ENCODE measurements at places on chromosomes 12 and 14.

GRCh38 chr14:32028599-32028998 is 48.5 kb upstream of the ARHGAP5 start:
- no peaks in the 10 kb centered on the region for H3K36me3 ChIP-seq
- H3K4me1 ChIP-seq, result no peaks in the 10 kb centered on the region
- H3K27ac ChIP-seq, result no peak overlapping the region

- H3K27me3 ChIP-seq, result no peaks in the 10 kb centered on the region
- no peak for DNase-seq
- H3K4me3 ChIP-seq, result no peak overlapping the region
- no peak overlapping the region for H3K27ac ChIP-seq
- H3K4me1 ChIP-seq, result no peaks in the 10 kb centered on the region
- H3K36me3 ChIP-seq, result no peaks in the 10 kb centered on the region
Observed at GRCh38 chr12:14880890-14881453, 4.7 kb downstream of the MGP start.

DNA sequence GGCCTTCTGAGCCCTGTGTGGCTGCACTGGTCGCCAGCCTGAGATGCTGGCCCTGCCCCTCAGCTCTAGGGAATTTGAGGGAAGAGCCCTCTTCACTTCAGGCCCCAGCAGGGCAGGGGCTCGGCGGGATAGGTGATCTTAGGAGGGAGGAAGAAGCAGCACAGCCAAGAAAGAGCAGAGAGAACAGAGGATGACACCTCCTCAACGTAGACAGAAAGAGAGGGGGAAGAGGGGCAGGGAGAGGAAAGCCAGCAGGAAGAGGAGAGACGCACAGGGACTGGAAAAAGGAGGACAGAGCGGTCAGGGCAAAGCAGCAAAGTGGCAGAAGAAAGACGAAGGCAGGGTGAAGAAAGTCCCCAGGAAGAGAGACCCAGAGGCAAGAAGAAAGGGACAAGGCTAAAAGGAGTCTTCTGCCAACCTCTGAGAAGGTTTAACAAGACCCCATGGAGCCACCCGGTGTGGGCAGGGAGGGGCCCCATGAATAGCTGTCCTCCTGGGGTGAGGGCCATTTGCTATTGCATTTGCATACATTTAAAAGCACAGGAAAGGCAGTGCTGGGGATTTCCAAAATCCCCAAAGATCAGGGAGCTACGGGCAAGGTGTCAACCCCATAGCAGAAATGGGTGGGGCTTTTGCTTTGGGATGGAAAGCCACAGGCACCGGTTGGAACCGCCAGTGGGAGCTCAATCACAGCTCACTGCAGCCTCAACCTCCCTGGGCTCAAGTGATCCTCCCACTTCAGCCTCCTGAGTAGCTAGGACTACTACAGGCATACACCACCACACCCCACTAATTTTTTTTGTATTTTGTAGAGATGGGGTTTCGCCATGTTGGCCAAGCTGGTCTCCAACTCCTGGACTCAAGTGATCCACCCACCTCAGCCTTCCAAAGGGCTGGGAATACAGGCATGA is 22.7 kb downstream of the CMKLR1 start:
- no peak for DNase-seq
- H3K27ac ChIP-seq, result no peak overlapping the region
- no peaks in the 10 kb centered on the region for H3K36me3 ChIP-seq
- no peak overlapping the region for H3K4me3 ChIP-seq
- H3K27me3 ChIP-seq, result no peaks in the 10 kb centered on the region
- peaks cover 85% of the 10 kb centered on the region for H3K4me1 ChIP-seq

GRCh38 chr14:77186911-77187648 is 5.5 kb downstream of the TMEM63C start:
- H3K27ac ChIP-seq, result no peak overlapping the region
- peak; percentile 41 for DNase-seq
- no peaks in the 10 kb centered on the region for H3K4me1 ChIP-seq
- no peaks in the 10 kb centered on the region for H3K36me3 ChIP-seq

- no peak for DNase-seq
Observed at GRCh38 chr14:92340071-92340470, 17.1 kb downstream of the SLC24A4 start.

GRCh38 chr12:116656306-116656705 is 81.6 kb downstream of the SPRING1 start:
- H3K4me3 ChIP-seq, result no peak overlapping the region
- DNase-seq, result no peak
- H3K27ac ChIP-seq, result no peak overlapping the region
- no peaks in the 10 kb centered on the region for H3K27me3 ChIP-seq

- peaks cover 43% of the 10 kb centered on the region for H3K4me1 ChIP-seq
- no peaks in the 10 kb centered on the region for H3K36me3 ChIP-seq
- H3K27me3 ChIP-seq, result no peaks in the 10 kb centered on the region
Observed at GRCh38 chr12:62259631-62259992, 592 bp upstream of the USP15 start.

DNA sequence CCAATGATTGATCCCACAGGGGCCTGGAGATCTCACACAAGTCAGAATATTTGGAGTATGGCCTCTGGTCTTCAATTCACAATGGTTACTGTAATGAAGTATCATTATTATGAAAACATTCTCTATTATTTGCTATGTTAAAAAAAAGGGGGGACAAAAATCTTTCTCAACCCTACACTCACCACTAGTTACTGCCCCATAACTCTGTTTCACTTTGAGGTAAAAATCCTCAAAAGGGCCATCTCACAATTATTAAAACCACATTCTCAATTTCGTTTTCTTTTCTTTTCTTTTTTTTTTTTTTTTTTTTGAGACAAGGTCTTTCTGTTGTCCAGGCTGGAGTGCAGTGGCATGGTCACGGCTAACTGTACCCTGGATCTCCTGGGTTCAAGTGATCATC is 59.6 kb upstream of the KCNC2 start:
- no peak for DNase-seq
- H3K27ac ChIP-seq, result no peak overlapping the region
- no peaks in the 10 kb centered on the region for H3K36me3 ChIP-seq
- H3K4me3 ChIP-seq, result no peak overlapping the region
- no peaks in the 10 kb centered on the region for H3K4me1 ChIP-seq
- H3K27me3 ChIP-seq, result no peaks in the 10 kb centered on the region

- no peak overlapping the region for H3K4me3 ChIP-seq
- H3K27ac ChIP-seq, result no peak overlapping the region
- H3K27me3 ChIP-seq, result no peaks in the 10 kb centered on the region
- H3K36me3 ChIP-seq, result peaks cover 5% of the 10 kb centered on the region
Observed at GRCh38 chr12:117000316-117000715, 89.6 kb downstream of the FBXW8 start.

DNA sequence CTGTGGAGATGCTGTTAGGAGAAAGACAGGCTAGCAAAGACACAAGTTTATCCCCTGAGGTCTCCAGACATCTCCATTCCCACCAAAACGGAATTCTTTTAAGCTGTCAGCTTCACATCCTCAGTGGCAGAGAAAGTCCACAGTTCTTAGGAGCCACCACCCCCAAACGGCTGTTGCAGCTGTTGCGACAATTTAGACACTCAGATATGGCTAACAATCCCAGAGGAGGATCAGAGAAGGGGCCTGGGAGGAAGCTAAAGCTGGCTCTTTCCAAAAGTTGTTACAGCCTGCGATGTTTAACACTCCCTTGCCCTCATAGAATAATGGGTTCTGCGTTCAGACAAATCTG is 1.9 kb upstream of the ATP5MC2 start:
- H3K36me3 ChIP-seq, result peaks cover 7% of the 10 kb centered on the region
- DNase-seq, result no peak
- peaks cover 12% of the 10 kb centered on the region for H3K4me1 ChIP-seq
- peak overlapping the region; percentile 96 for H3K27ac ChIP-seq

DNA sequence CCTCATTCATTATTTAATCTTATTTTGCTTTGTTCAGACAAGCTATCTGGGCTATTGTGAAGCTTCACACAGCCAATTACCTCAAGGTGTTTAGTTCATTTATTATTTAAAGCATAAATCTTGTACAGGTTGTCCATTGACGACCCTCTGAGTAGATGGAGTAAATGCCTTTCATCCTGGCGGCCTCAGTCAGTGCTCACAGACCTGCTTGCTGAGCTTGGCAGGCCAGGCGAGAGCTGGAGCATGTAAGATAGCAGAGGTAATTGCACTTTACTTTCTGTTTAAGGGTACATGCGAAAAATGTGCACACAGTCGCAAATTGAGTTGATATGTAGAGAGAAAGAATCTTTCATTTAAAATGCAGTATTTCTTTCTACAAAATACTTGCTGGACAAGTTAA is 224.4 kb downstream of the NPAS3 start:
- DNase-seq, result no peak
- no peak overlapping the region for H3K4me3 ChIP-seq
- no peaks in the 10 kb centered on the region for H3K4me1 ChIP-seq

DNA sequence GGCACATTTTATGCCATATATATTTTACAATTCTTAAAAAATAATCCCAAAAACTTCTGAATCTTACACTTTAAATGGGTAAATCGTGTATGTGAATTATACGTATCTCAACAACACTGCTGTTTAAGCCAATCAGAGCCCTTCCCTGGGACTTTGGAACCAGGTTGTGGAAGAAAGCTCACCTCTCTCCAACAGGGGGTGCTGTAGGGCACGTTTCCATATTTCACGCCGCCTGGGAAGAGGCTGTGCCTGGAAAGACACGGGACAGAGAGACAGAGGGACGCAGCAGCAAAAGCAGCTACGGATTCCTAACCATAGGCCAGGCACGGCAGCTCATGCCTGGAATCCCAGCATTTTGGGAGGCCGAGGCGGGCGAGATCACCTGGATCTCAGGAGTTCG is 29.4 kb upstream of the FBRSL1 start:
- H3K4me1 ChIP-seq, result no peaks in the 10 kb centered on the region
- H3K36me3 ChIP-seq, result no peaks in the 10 kb centered on the region
- peak; percentile 5 for DNase-seq
- H3K4me3 ChIP-seq, result no peak overlapping the region

GRCh38 chr12:29155079-29155478 is 6.0 kb downstream of the FAR2 start:
- H3K36me3 ChIP-seq, result no peaks in the 10 kb centered on the region
- no peak overlapping the region for H3K27ac ChIP-seq
- no peak for DNase-seq
- H3K27me3 ChIP-seq, result no peaks in the 10 kb centered on the region
- H3K4me1 ChIP-seq, result no peaks in the 10 kb centered on the region
- H3K4me3 ChIP-seq, result no peak overlapping the region

GRCh38 chr14:46985529-46986380 is 334.2 kb upstream of the RPL10L start:
- H3K27ac ChIP-seq, result no peak overlapping the region
- H3K27me3 ChIP-seq, result no peaks in the 10 kb centered on the region
- H3K4me3 ChIP-seq, result no peak overlapping the region
- no peaks in the 10 kb centered on the region for H3K36me3 ChIP-seq
- DNase-seq, result no peak

DNA sequence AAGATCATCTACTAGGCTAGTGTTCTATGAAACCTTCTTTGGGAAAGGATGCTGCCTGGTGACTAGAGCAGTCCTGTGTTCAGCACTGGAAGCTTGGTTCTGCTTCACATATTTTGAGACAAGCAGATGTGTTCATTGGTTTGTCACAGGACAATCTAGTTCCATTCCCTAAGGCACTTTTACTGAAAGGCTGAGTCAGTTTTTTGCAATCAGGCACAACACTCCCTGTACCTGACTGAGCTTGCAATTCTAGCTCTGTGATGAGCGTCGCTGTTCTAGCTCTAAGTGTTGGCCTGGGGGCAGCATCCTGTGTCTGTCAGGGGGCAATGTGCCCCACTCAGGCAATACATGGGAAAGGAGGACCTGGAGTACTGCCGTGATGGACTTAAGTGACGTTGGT is 144.4 kb downstream of the CAND1 start:
- no peak overlapping the region for H3K4me3 ChIP-seq
- H3K4me1 ChIP-seq, result peaks cover 13% of the 10 kb centered on the region
- no peaks in the 10 kb centered on the region for H3K36me3 ChIP-seq
- no peaks in the 10 kb centered on the region for H3K27me3 ChIP-seq
- no peak for DNase-seq
- H3K27ac ChIP-seq, result no peak overlapping the region

DNA sequence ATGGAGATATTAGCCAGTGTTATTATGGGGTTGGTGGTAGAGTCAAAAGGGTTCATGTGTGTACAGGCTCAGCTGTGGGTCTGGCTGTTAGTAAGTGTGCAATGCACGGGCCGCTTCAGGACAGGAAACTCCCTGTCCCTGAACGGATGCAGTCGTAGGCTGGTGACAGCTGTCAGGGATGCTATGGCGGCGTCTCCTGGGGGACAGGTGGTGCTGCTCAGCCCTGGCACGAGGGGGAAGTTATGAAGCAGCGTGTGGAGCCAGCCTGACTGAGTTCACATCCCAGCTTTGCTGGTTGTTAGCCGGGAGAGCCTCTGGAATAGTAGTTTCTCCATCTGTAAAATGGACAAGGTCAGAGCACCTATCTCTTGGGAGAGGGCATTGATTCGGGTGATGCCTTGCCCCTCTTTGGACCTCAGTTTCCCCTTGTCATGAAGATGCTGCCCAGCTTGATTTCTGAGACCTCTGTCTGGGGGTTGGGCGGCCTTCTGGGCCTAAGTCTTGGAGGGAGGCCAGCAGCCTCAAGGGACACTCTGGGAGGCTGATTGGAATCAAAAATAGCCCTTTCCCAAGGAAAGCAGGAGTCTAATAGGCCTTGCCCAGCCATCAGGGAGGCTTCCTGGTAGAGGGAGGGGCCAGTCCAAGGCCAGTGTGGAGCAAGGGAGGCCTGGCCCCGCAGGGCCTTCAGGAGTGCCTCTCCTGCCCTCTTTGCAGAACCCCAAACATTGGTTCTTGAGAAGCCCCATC is 7.1 kb downstream of the ASB2 start:
- no peaks in the 10 kb centered on the region for H3K27me3 ChIP-seq
- peak overlapping the region; percentile 26 for H3K27ac ChIP-seq
- H3K36me3 ChIP-seq, result no peaks in the 10 kb centered on the region

GRCh38 chr12:19039515-19039914 is 90.0 kb upstream of the PLEKHA5 start:
- peaks cover 14% of the 10 kb centered on the region for H3K4me1 ChIP-seq
- no peaks in the 10 kb centered on the region for H3K27me3 ChIP-seq
- DNase-seq, result no peak
- peak overlapping the region; percentile 81 for H3K27ac ChIP-seq
- H3K4me3 ChIP-seq, result peak overlapping the region; percentile 28
- no peaks in the 10 kb centered on the region for H3K36me3 ChIP-seq

DNA sequence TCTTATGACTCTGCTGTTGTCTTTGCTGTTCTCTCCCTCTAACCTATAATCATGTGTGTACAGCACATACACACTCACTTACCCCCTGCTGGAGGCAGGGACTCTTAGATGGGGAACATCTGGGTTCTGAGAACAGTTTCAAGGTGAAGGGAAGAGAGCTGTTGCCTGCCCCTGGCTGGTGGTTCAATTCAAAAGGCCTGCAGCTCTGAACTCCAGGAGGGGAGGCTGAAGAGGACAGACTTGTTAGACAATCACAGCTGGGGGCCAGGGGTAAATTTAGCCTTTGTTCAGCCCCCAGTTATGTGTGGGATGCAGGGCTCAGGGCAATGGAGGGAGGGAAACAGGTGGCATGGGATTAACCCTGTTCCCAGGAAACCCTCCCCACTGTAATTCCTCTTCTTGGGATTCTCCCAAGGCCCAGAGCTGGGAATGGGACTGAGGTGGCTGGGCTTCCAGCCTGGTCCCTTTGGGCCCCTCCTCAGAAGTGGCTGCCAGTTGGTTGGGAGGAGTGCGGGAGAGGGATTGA is 1.9 kb downstream of the MYL6B start:
- peaks cover 6% of the 10 kb centered on the region for H3K4me1 ChIP-seq
- no peak overlapping the region for H3K4me3 ChIP-seq
- no peak overlapping the region for H3K27ac ChIP-seq
- H3K27me3 ChIP-seq, result no peaks in the 10 kb centered on the region

Data from heart left ventricle (tissue), 16 donors.